PC-3 (cell line): ENCODE measurements at places on chromosomes 16 and 17. TPM values are rescaled to one million over a fixed set of nuclear protein-coding genes. Genes with fewer than 3 reads are reported as not detected.

DNA sequence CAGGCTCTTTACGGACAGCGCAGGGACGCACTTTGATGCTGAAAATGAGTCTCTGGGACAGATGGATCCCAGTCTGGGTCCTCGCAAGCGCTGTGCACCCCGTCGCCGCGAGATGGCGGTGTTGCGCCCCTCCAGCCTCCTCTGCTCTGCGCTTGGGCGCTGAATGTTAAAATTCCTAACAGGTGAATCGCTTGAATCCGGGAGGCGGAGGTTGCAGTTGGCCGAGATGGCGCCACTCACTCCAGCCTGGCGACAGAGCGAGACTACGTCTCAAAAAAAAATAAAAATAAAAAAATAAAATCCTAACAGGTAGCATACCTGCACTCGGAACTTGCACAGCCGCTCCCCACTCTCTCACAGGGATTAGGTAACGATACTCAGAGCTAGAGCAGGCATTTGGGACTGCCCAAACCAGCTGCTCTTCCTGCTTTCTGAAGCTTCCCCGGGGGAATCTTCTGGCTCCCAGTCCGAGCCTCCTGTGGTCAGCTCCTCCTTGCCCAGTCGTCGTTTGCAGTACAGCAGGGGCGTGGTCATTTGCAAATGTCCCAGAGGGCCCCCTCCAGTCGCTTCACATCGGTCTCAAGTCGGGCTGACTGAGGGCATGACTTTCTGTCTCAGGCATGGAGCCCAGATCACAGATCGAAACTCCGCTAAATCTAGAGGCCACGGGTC, 26.2 kb upstream of the OSGIN1 start:
- peak; percentile 86 for DNase-seq

DNA sequence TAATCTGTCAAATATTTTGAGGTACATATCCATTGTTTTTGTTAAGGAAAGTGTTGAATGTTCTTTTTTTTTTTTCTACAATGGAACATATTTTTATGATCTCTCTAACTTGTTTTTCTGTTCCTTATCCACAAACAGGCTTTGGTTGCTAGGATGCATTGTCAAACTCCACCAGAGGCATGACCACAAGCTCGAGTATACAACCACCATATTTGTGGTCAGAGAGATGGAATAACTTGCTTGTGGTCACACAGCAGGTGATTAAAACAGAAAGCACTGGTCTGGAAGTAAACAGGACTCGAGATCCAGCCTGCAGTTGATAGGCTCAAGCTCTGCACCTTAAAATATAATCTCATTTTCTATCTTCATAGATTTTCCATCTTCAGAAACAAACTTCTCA, 105.8 kb upstream of the ADAMTS18 start:
- DNase-seq: no peak

DNA sequence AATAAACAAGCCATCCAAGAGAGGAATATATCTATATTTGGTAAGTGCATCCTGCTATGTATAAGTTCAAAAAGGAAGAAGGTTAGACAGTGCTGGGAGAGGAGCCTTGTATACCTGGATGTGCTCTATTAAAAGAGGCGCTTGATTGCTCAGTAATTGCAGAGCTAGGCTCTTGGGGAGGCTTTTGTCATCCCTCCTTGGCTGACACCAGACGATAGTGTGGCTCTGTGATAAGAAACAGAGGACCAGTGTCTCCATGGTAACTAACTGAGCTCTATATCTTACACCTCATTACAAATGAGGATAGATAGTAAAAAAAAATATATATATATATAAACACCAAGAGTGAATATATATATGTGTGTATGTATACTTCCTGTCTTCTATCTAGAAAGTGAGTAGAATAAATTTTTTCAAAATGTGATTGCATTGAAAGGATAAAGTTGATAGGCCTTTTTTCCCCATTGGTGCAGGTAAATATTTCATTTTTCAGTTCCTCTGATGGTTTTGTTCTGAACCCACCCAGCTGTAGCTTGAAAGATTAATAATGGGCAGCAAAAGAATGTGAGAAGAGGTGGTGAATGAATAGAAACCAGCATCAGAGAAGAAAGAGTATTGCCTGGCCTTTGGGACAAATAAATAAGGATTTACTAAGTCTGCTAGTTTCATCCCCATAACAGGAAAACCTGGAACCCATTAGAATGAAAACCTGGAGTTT, 303.7 kb downstream of the ZFHX3 start:
- DNase-seq: no peak

DNA sequence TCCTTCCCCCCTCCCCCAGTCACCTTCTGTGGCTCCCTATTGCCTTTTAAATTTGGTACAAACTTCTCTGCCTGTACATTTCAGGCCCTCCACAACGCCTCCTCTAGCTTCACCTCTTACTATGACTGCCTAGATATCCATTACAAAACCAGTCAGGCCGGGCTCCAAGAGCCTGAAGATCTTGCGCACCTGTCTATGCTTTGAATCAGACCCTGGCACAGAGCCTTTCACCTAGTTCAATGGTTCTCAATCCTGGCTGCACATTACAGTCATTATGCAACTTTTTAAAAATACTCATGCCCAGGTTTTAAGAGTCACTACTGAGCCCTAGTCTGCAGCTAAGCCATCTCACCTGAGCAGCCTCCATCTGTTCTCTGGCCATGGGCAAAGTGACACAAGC, 1.6 kb upstream of the GAS7 start:
- DNase-seq: no peak

- no peak for DNase-seq
Observed at GRCh38 chr16:23348579-23349469, 46.7 kb downstream of the SCNN1B start.

DNA sequence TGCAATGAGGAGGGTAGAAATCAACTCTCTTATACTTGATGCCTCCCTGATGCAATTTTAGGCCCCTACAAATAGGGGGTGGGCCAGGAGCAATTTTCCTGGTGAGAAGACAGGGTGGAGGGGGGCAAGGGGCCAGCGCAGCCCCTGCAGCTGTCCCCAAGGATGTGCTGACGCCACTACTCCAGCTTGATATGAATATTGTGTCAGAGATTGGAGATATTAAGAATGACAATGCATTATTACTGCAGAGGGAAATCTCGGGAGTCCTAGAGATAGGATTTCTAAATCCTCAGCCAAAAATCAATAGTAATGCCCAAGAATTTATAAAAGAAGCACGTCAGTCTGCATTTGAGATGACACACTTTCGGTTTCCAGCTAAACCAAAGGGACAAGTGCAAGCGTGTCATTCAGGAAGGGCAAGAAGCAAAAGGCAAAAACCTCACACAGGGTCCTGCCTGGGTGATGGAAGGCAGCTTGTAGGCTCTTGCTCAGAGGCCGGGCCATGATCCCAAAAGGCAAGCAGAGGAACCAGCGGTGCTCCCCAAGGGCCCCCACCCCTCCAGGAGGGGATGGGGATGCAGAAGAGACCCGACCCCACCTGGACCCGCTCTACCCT, 178.8 kb downstream of the C16orf78 start:
- DNase-seq: no peak

PHB1 gene
- total RNA-seq: 585 and 641 TPM in 2 replicates

MYO1D gene
- total RNA-seq: 23.5 and 27.2 TPM in 2 replicates

AGRP gene
- not detected in 2 replicates for total RNA-seq
